ENCODE measurements at places on chromosomes 5 and 9. TPM values are rescaled to one million over a fixed set of nuclear protein-coding genes. Genes with fewer than 3 reads are reported as not detected.

DNA sequence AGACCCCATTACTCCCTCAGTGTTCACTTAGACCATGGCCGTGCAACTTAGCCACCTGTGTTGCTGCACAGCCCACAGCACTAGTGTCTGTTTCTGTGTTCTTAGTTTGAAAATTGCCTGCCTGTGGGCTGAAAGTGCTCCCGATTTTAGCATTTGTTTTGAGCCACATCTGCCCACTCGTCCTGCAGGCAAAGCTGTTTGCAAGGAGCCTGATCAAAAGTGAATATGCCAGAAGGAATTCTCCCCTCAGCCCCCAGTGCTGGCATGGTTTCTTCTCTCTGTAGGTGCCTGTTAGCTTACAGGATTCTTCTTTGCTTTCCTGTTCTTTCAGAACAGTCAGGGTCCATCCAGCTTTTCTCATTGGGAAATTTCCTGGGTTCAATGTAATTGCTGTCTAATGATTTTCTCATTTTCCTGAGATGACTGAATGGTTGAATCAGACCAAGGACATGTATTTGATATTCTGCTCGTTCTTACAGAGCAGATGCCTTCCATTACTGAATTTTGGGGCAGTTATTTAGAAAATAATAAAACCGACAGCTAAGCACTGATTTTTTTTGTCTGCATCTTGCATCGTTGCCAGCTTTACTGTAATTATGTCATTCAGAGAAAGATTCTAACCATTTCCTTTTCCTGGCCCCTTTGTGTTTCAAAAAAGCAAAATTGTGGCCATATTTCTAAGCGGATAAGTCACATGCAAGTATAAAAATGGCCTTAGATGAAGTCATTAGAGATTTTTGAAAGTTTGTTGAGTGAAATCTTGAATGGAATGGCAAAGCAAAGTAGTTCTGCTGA, 111.1 kb upstream of the CKMT2 start:
- no peak for DNase-seq

- no peak for DNase-seq
Observed at GRCh38 chr5:149414405-149415065, 35.4 kb upstream of the IL17B start.

- no peak for DNase-seq
Observed at GRCh38 chr5:176547802-176548201, 1.3 kb upstream of the CDHR2 start.

GRCh38 chr9:33300546-33300945, 10.2 kb downstream of the NFX1 start:
- no peak for DNase-seq

SLC6A19 gene
- total RNA-seq: not detected

- no peak for DNase-seq
Observed at GRCh38 chr9:7408845-7409244, 390.7 kb downstream of the DMAC1 start.

SPAG8 gene
- 2.0 TPM for total RNA-seq

GRCh38 chr5:71924325-71924724, 182.9 kb upstream of the MAP1B start:
- DNase-seq: peak; percentile 62

DNA sequence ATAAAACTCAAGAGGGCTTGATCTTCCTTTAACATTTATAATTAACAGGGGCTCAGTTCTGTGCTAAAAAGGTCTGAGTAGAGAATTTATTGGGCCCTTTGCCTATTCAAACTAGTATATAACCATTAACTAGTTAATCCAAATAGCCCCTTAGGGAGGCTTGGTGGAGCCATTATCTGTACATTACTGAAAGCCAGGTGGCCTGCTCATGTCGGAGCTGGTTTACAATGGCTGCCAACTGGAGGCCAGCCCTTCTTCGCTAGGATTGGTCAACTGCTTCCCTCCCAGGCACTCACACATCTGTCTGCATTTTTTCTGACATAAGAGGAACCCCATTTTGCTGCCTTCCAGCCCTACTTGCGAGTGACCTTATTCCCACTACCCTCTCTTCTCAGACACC, 30.4 kb upstream of the NDFIP1 start:
- DNase-seq: no peak

GRCh38 chr5:113378081-113378480, 56.7 kb downstream of the TSSK1B start:
- no peak for DNase-seq

OSMR gene
- 48.6 TPM for total RNA-seq

Measured in esophagus muscularis mucosa (tissue), 4 donors.